ENCODE measurements at places on chromosomes 11 and 22.

GRCh38 chr11:125452125-125452470 lies 44.0 kb downstream of the FEZ1 start:
- DNase-seq: no peak

DNA sequence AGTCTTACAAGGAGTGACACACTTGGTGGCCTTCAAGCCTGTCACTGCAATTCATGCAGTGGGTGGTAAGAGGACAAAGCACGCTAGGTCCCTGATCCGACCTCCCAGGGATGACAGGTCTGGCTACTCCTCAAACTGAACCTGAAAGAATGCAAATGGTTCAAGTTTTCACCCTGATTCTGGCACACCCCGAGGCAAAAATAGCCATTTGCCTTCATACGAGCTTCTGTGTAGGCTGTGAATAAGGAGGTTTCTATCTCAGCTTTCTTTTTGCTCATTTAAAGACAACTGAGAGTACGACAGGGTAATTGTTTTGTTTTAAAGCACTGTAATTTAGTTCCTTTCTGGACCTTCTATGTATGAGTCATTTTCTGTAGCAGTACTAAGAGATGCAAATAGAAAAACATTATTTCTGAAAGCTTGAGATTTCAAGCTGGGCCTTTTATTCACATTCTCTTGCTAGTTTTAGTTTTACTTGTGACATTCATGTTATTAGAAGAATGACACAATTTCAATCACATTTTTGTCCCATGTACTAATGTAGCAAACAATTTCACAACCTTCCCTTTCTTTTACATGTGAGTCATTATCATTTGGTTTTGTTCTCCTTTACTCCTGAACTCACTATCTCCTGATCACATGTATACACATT lies 56.6 kb upstream of the FDX1 start:
- no peak for DNase-seq

DNA sequence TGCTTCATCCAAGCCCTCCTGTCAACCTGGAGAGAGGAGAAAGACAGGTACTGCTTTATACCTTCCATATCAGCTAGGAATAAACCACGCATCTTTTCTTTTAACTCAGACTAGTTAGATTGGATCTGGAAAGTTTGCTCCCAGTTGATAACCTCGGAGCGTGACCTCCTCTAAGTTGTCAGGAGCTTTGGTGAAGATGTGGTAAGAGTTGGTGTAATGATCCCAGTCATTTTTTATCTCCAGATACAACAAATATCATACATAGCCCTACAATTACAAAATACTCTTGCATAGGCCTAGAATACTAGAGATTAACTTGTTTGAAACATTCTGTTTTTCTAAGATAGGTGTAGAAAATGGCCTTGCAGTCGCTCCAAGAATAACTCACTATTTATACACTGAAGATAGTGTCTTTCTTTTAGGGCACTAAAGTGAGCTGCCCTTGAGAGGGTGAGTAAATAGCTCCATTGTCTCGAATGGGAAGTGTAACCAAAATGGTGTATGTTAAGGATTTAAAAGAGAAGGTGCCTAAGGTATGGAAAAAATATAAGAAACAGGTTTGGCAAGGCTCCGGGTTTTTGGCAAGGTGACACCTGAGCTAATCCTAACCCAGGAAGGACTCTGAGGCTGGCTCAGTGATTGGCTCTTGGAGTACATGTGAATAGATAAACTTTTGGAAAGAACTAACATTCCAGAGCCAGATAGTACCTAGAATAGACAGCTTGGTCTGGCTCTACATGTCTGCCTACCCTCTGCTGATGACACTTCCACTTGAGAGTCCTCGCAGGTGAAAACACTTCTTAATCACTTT lies 59.4 kb downstream of the GLYATL1 start:
- DNase-seq: no peak

- no peak for DNase-seq
Measured at GRCh38 chr11:118524757-118525470, 2.4 kb upstream of the TTC36 start.

GRCh38 chr11:118633319-118633690 lies 25.9 kb downstream of the PHLDB1 start:
- no peak for DNase-seq

- no peak for DNase-seq
Measured at GRCh38 chr22:27842669-27843431, 41.3 kb upstream of the MN1 start.

DNA sequence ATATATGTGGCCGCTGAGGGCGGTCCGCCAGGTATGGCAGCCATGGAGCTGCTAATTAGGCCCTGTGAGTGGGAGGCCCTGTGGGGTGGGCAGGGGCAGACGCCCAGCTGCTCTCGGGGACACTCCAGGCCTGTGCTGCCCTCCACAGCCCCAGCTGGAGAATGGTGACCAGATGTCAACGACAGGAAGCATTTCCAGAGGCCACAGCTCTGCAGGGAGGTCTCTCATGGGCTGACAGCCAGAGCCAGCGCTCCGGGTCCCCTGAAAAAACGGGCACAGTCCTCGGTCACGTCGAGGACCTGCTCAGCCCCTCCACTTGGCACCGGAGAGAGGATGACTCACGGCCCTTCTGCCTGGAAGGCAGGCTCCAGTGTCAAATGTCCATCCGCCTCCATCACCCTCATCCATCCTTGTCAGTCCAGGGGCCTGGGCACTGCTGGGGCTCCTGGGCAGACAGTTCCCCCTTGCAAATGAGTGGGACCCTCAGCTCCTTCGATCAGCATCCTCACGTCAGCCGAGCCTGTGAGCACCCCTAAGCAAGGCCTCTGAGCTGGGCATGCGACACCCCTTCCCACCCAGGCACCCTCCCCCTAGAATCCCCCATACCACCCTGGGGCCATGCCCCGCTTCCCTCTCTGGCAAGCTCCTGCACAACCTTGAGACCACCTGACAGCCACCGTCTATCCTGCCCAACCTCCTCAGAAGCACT lies 1.9 kb downstream of the BID start:
- no peak for DNase-seq

DNA sequence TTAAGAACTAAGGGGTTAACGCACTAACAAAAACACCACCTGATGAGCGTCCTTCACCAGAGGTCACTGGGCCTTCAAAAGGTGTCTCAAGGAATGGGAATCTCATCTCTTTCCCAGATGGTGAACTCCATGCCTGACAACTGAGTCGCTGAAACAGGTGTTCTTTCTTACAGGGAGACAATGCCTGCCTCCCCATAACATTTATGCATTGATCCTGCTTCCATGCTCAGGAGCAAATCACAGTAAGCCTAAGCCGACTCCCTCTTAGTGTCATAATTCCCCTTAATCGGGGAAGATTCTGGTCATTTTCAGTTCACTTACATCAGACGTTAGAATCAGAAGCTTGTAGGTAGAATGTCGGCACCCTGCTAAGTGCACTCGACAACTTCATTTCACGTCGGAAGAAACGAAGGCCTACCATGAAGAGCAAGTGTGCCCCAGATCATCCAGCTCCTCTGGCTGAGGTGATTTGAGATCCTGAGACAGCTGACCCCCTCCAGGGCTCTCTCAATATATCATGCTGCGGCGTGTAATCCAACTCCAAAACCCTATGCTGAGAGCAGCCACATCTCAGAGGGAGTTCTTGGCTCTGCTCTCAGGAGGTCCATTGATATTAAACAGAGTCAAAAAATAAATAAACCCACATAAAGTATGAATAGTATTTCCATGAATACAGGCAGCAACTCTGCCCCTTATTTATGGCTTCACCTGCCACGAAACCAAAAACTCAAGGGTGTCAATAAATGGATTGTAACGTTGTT lies 163.1 kb downstream of the LARGE1 start:
- DNase-seq: no peak

DNA sequence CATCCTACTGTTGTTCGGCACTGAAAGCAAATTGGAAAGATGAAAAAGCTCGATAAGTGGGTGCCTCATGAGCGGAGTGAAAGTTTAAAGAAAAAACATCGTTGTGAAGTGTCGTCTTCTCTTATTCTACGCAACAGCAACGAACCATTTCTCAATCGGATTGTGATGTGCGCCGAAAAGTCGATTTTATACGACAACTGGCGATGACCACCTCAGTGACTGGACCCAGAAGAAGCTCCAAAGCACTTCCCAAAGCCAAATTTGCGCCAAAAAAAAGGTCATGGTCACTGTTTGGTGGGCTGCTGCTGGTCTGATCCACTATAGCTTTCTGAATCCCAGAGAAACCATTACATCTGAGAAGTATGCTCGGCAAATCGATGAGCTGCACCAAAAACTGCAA lies 58.4 kb upstream of the FBXO3 start:
- DNase-seq: no peak

GRCh38 chr11:14320020-14320419 lies 39.0 kb downstream of the RRAS2 start:
- DNase-seq: no peak

DNA sequence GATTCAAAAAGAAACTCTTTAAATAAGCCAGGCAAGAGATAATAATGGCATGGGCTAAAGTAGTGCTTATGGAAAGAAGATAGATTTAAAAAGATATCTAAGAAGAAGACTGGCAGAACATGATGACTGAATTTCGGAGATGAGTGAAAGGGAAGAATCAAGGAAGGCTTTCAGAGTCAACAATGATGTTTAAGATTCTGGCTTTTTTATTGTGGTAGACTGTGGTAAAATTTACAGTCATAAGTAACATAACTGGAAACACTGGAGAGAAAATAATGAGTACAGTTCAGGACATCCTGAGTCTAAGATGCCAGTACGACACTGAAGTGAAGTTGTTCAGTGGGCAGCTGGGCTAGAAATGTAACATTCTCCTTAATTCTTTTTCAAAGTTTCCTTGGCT lies 85.2 kb downstream of the PHF21A start:
- no peak for DNase-seq

GRCh38 chr11:106390078-106390477 lies 312.6 kb downstream of the AASDHPPT start:
- DNase-seq: no peak

GRCh38 chr22:19722982-19723231 lies 432 bp upstream of the GP1BB start:
- no peak for DNase-seq

GRCh38 chr11:130180491-130180890 lies 20.9 kb downstream of the ST14 start:
- no peak for DNase-seq

- DNase-seq: peak; percentile 20
Measured at GRCh38 chr11:9137293-9138132, 46.1 kb upstream of the SCUBE2 start.

- DNase-seq: no peak
Measured at GRCh38 chr22:28115426-28115825, 196.4 kb upstream of the PITPNB start.

DNA sequence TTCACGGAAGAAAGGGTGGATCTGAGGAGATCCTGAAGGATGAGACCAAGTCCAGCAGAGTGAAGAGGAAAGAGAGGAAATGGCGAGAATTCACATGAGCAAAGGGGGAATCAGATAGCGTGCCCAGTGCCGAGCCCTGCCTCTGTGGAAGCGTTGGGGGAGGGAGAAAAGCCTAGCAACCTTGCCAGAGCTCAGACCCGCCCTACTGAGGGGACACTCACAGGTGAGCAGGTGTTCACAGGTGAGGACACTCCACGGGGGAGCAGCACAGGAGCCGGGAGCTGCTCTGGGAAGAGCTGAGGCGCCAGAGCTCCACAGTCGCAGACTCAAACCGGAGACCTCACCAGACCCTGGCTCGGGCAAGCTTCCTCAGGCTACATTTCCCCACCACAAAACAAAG lies 56.2 kb downstream of the MICAL3 start:
- no peak for DNase-seq

All from HS-27A (cell line).